Pericardium fibroblast (primary cell): ENCODE measurements at places on chromosomes 3 and 15. TPM values are rescaled to one million over a fixed set of nuclear protein-coding genes. Genes with fewer than 3 reads are reported as not detected.

CEMIP gene
- total RNA-seq = 76.4 and 538 TPM in 2 replicates

UBA7 gene
- 31.2 and 52.0 TPM in 2 replicates for total RNA-seq

MGLL gene
- total RNA-seq = 8.3 and 28.9 TPM in 2 replicates

CPEB1 gene
- 3.3 and 4.2 TPM in 2 replicates for total RNA-seq

ZNF619 gene
- total RNA-seq = 3.3 and 3.9 TPM in 2 replicates

P2RY14 gene
- total RNA-seq = not detected in 2 replicates

ALDH1A2 gene
- 5.4 and 42.6 TPM in 2 replicates for total RNA-seq

LSAMP gene
- 2.6 and 6.8 TPM in 2 replicates for total RNA-seq

SEMA5B gene
- total RNA-seq = 0.23 TPM in 1 of 2 replicates, not detected in the other

HGD gene
- 3.3 TPM in 1 of 2 replicates, not detected in the other for total RNA-seq

CGGBP1 gene
- 31.7 and 34.1 TPM in 2 replicates for total RNA-seq

RAB5A gene
- 39.3 and 74.8 TPM in 2 replicates for total RNA-seq

GATM gene
- 0.17 and 1.9 TPM in 2 replicates for total RNA-seq

P2RY12 gene
- 0.26 and 1.1 TPM in 2 replicates for total RNA-seq

TUSC7 gene
- not detected in 2 replicates for total RNA-seq

WNT7A gene
- total RNA-seq = not detected in 2 replicates

SLC6A20 gene
- total RNA-seq = not detected in 2 replicates

CCR1 gene
- total RNA-seq = not detected in 2 replicates

FBLN2 gene
- total RNA-seq = 446 and 664 TPM in 2 replicates

GOLGA8R gene
- total RNA-seq = 1.2 and 2.0 TPM in 2 replicates

PLA2G4F gene
- total RNA-seq = not detected in 2 replicates

RTP1 gene
- total RNA-seq = not detected in 2 replicates

FANCD2OS gene
- total RNA-seq = not detected in 2 replicates

PCLAF gene
- total RNA-seq = 0.23 and 3.5 TPM in 2 replicates

ANKUB1 gene
- total RNA-seq = not detected in 2 replicates

ARHGAP31 gene
- total RNA-seq = 10.9 and 11.6 TPM in 2 replicates

HIGD2B gene
- total RNA-seq = not detected in 2 replicates

VIPR1 gene
- total RNA-seq = 0.09 and 0.35 TPM in 2 replicates

C3orf20 gene
- 0.09 and 0.35 TPM in 2 replicates for total RNA-seq

TTLL13 gene
- total RNA-seq = 0.23 TPM in 1 of 2 replicates, not detected in the other

C15orf62 gene
- 0.34 TPM in 1 of 2 replicates, not detected in the other for total RNA-seq

PARP15 gene
- total RNA-seq = not detected in 2 replicates

ADPGK gene
- 46.8 and 54.4 TPM in 2 replicates for total RNA-seq

DPPA2 gene
- not detected in 2 replicates for total RNA-seq

LIPC gene
- 0.43 and 0.47 TPM in 2 replicates for total RNA-seq

ASB14 gene
- total RNA-seq = 0.23 TPM in 1 of 2 replicates, not detected in the other

ATP13A5 gene
- total RNA-seq = not detected in 2 replicates

RGMA gene
- 10.4 and 17.7 TPM in 2 replicates for total RNA-seq

GOLGA6B gene
- total RNA-seq = not detected in 2 replicates

NECTIN3 gene
- 26.2 and 50.6 TPM in 2 replicates for total RNA-seq

CPN2 gene
- total RNA-seq = not detected in 2 replicates

FBXL22 gene
- 0.09 and 0.12 TPM in 2 replicates for total RNA-seq

SEMA3G gene
- 1.0 TPM in 1 of 2 replicates, not detected in the other for total RNA-seq

SPCS1 gene
- total RNA-seq = 138 and 162 TPM in 2 replicates

GOLGA8G gene
- total RNA-seq = not detected in 2 replicates

CIB1 gene
- total RNA-seq = 26.6 and 26.7 TPM in 2 replicates

GPX1 gene
- total RNA-seq = 288 and 296 TPM in 2 replicates

KBTBD13 gene
- not detected in 2 replicates for total RNA-seq

CHRD gene
- 1.5 and 5.1 TPM in 2 replicates for total RNA-seq

PRR20G gene
- not detected in 2 replicates for total RNA-seq

ATR gene
- total RNA-seq = 9.9 and 11.4 TPM in 2 replicates

CASR gene
- total RNA-seq = not detected in 2 replicates

TRPM1 gene
- not detected in 2 replicates for total RNA-seq

SPTBN5 gene
- total RNA-seq = under 0.01 TPM in 1 of 2 replicates, not detected in the other

GOLGA8T gene
- total RNA-seq = 0.12 TPM in 1 of 2 replicates, not detected in the other

MST1R gene
- 0.68 and 2.0 TPM in 2 replicates for total RNA-seq
